Thyroid gland (tissue), 4 donors: ENCODE measurements at places on chromosomes 12 and 14.

GRCh38 chr12:114226241-114226928 lies 179.6 kb downstream of the TBX5 start:
- DNase-seq, result no peak

GRCh38 chr14:46368275-46368674 lies 283.3 kb downstream of the RPL10L start:
- no peak for DNase-seq

DNA sequence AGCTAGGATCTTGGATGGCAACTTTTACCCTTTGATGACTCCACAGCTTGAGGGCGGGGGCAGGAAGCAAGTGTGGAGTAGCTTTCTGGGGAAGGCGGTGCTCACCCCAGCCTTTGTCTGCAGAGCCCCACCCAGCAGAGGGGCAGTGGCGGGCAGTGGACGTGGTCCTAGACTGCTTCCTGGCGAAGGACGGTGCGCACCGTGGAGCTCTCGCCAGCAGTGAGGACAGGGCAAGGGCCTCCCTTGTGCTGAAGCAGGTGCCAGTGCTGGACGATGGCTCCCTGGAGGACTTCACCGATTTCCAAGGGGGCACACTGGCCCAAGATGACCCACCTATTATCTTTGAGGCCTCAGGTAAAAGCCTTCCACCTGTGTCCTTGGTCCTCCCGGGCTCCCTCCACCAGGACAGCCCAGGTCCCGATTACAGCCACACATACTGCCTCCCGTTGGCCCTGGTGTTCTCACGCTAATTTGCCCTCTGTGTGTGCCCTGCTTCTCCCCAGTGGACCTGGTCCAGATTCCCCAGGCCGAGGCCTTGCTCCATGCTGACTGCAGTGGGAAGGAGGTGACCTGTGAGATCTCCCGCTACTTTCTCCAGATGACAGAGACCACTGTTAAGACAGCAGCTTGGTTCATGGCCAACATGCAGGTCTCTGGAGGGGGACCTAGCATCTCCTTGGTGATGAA lies 1.2 kb downstream of the TAPBPL start:
- DNase-seq, result peak; percentile 27

DNA sequence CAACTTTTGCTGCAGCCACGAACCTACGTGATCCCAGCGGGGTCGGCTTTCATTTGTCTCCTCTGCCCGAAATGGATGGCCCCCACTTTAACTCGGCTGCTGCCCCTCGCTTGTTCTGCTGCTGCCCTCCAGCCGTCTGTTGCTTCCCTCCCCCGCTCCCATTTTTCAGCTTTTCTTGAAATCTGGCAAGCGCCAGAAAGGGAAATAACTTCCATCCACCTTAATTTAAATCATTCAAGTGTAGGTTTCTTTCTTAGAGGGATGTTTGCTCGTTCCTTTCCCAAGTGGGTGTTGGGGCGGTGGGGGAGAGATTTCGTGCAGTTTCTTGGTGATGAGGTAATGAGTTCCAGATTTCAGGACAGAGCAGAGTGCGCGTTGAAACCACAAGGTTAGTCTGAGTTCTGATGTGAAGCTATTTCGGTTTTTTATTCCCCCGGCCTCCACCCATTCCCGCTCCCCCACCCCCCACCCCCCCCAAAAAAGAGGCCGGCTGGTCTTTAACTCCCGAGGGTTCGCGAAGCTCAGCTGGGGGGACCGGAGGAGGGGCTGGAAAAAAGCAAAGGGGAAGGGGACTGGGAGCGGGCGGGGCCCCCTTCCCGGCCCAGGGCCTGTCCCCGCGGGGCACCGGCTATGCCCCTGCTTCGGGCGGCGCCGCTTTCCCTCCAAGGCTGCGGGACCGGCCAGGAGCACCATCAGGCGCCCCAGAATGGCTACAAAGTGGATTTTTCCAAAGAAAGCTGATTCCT lies 2.2 kb upstream of the ZFP36L1 start:
- peak; percentile 61 for DNase-seq

GRCh38 chr14:84657911-84658310 lies 872.0 kb upstream of the FLRT2 start:
- DNase-seq, result no peak

DNA sequence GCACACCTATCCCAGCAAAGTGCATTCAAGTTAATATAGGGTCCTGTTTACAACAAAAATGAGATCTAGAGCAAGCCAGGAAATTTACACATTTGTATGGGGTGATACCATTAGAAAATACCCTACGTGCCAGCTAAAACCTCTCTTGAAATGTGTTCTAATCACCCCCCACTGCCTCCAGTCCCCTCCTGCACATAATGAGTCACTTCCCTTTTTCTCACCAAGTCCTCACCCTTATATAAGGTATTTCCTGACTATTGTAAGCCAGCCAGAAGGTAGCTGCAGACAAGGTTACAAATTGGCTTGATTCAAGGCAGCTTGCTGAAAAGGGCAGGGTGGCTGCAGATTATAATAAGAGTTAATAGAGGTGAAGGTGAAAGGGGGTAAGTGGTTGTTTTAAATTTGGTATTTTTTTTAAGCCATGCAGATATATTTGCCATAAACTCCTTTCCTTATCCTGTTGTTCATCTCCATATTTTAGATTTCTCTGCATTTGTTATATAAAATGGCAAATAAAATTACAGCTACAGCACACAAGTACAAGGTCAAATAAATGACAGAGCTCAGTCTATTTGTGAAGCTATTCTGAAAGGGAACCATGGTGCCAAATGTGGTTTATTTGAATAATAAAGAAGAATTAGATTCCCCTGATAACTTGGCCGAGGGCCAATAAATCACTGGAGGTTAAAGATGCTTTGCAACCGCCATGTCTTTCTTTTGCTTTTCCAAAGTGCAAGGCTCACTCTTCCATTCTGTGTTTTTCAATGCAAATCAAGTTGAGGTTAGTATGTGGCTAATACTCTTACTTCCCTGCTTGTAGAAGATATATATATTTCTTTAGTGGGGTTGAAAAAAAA lies 385.9 kb downstream of the EGLN3 start:
- no peak for DNase-seq

DNA sequence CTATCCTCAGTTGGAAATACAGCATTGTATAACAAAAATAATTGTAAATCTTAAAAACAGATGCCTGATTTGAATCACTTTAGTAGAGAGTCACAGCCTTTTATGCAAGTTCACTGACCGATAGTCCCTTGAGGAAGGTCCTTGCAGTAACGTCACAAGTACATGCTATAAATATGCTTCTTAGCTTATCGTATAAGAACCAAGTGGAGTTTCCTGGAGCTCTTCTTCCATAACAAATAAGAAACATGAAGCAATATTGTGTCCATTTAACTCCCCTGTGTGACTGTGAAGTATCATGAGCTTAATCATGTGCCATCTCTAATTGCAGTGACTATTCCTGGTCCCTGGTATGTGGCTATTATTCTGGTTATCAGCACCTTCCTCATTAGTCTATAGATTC lies 107.9 kb downstream of the SLC38A4 start:
- no peak for DNase-seq
